ENCODE measurements at places on chromosomes 4 and X.

GRCh38 chr4:53376900-53377299, 541 bp upstream of the FIP1L1 start:
- H3K27ac ChIP-seq, result peak overlapping the region; percentile 99
- H3K27me3 ChIP-seq, result peaks cover 7% of the 10 kb centered on the region
- H3K4me1 ChIP-seq, result peaks cover 34% of the 10 kb centered on the region
- H3K36me3 ChIP-seq, result peaks cover 23% of the 10 kb centered on the region
- peak overlapping the region; percentile 98 for H3K4me3 ChIP-seq

GRCh38 chr4:20678400-20678799, 21.9 kb upstream of the PACRGL start:
- peaks cover 3% of the 10 kb centered on the region for H3K36me3 ChIP-seq
- H3K4me1 ChIP-seq, result no peaks in the 10 kb centered on the region
- no peak overlapping the region for H3K4me3 ChIP-seq
- peaks cover 47% of the 10 kb centered on the region for H3K27me3 ChIP-seq

GRCh38 chr4:87213421-87214075, 6.9 kb downstream of the KLHL8 start:
- no peak overlapping the region for H3K27ac ChIP-seq
- H3K36me3 ChIP-seq, result peaks cover 3% of the 10 kb centered on the region
- no peaks in the 10 kb centered on the region for H3K27me3 ChIP-seq
- no peak overlapping the region for H3K4me3 ChIP-seq

DNA sequence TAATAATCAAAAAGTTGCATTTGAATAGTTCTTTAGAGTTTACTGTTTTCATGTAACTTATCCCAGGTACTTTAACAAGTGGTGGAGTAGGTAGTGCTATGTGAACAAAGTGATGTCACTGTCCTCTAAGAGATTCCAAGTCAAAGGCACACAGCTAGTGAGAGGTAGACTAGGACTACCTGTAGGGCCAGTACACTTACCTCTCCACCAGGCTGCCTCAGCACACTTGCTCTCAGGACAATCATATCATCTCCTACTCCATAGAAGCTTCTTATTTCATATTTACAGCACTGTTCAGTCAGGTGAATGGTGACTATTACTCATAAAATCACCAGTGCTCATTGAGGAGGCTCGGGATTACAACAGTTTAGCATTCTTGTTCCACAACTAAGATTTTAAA, 173.0 kb upstream of the EMCN start:
- H3K27me3 ChIP-seq, result peaks cover 18% of the 10 kb centered on the region
- H3K4me1 ChIP-seq, result no peaks in the 10 kb centered on the region
- no peak overlapping the region for H3K27ac ChIP-seq
- peaks cover 2% of the 10 kb centered on the region for H3K36me3 ChIP-seq
- no peak for DNase-seq

- H3K4me1 ChIP-seq, result no peaks in the 10 kb centered on the region
- DNase-seq, result no peak
- no peaks in the 10 kb centered on the region for H3K27me3 ChIP-seq
- H3K27ac ChIP-seq, result no peak overlapping the region
These were observed 27.6 kb downstream of the PRR32 start for GRCh38 chrX:126847143-126847542.

DNA sequence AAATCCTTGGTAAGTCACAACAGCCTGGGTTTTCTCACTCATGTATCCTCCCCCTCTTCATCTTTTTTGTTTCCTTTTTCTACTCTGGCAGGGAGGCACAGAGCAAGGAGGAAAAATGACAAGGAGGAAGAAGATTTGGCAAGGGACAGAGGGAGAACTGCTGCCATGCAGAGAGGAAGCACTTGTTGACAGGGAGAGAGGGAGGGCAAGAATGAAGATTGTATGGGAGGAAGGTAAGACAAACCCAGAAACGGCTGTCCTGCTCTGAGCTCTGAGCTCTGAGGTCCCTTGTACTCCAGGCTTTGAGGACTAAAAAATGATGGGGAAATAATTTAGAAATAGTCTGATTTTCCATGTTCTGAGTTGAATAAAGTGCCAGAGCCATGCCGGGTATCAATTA, 123.9 kb downstream of the DCHS2 start:
- H3K4me1 ChIP-seq, result no peaks in the 10 kb centered on the region
- no peak overlapping the region for H3K27ac ChIP-seq
- no peak for DNase-seq
- H3K36me3 ChIP-seq, result no peaks in the 10 kb centered on the region
- peaks cover 31% of the 10 kb centered on the region for H3K27me3 ChIP-seq

DNA sequence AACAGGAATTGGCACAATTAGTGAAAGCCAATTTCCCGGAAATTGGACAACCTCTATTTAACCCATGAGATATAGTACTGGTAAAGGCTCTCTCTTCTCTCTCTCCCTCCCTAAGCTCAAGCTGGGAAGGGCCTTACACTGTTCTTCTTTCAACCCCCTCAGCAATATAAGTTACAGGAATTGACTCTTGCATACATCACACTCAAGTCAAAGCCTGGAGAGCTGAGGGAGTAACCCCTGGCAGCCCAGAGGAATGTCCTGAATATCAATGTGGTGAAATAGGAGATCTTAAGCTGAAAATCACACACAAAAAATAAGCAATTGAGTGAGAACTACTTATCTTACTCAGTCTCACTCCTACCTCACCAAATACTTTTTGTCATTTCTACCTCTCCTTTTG, 186.9 kb upstream of the SPOCK3 start:
- no peak overlapping the region for H3K4me3 ChIP-seq
- H3K36me3 ChIP-seq, result no peaks in the 10 kb centered on the region
- DNase-seq, result no peak
- no peak overlapping the region for H3K27ac ChIP-seq
- no peaks in the 10 kb centered on the region for H3K27me3 ChIP-seq

- H3K27me3 ChIP-seq, result no peaks in the 10 kb centered on the region
- peaks cover 33% of the 10 kb centered on the region for H3K4me1 ChIP-seq
- no peak for DNase-seq
- H3K36me3 ChIP-seq, result no peaks in the 10 kb centered on the region
- no peak overlapping the region for H3K4me3 ChIP-seq
- no peak overlapping the region for H3K27ac ChIP-seq
These were observed 22.0 kb upstream of the PTTG2 start for GRCh38 chr4:37938208-37938607.

- no peaks in the 10 kb centered on the region for H3K27me3 ChIP-seq
- peaks cover 5% of the 10 kb centered on the region for H3K4me1 ChIP-seq
- H3K27ac ChIP-seq, result no peak overlapping the region
- H3K4me3 ChIP-seq, result no peak overlapping the region
These were observed 100.3 kb downstream of the FAM53A start for GRCh38 chr4:1583859-1584258.

GRCh38 chr4:5712517-5712916, 1.5 kb downstream of the EVC start:
- peaks cover 18% of the 10 kb centered on the region for H3K4me1 ChIP-seq
- no peak overlapping the region for H3K27ac ChIP-seq
- peaks cover 32% of the 10 kb centered on the region for H3K27me3 ChIP-seq

GRCh38 chrX:10156199-10157031, at the start of gene CLCN4:
CLCN4 (plus strand) TSS chrX:10156975; CDS start chrX:10185033, 28,058 bp downstream.
- H3K27ac ChIP-seq, result no peak within 1 kb of the TSS
- no peak for DNase-seq
- H3K27me3 ChIP-seq, result peaks cover 49% of the 10 kb centered on the region

GRCh38 chr4:56973336-56973735, 4.1 kb downstream of the NOA1 start:
- H3K4me1 ChIP-seq, result peaks cover 27% of the 10 kb centered on the region
- H3K36me3 ChIP-seq, result peaks cover 64% of the 10 kb centered on the region
- no peak overlapping the region for H3K27ac ChIP-seq
- no peak for DNase-seq
- no peak overlapping the region for H3K4me3 ChIP-seq
- no peaks in the 10 kb centered on the region for H3K27me3 ChIP-seq

DNA sequence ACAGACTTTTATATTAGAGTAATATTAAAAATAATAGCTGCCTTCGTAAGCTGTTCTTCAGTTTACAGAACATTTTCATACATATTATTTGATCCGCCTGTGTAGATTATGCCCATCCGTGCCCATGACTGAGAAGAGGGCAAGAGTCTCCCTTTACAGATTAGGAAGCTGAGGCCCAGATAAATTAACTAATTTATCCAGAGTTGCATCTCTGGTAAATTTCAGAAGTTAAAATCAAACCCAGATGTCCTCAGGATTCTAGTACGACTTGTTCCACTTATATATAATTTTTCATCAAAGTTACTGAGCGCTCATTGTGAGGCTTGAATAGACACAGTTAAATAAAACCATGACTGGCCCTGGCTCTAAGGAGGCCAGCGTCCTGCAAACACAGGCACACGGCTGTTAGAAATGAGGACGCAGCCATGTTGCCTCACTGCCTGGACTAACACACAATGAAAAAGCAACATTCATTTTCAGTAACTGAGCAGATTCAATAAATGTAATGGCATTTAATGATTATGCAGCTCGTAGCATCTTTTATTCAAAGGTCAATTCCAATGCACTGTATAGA, 148.0 kb downstream of the TENM3 start:
- no peaks in the 10 kb centered on the region for H3K27me3 ChIP-seq
- H3K4me1 ChIP-seq, result no peaks in the 10 kb centered on the region
- no peak overlapping the region for H3K4me3 ChIP-seq

- H3K4me1 ChIP-seq, result peaks cover 27% of the 10 kb centered on the region
- peak overlapping the region; percentile 32 for H3K27ac ChIP-seq
- no peaks in the 10 kb centered on the region for H3K27me3 ChIP-seq
- DNase-seq, result no peak
- no peak overlapping the region for H3K4me3 ChIP-seq
- H3K36me3 ChIP-seq, result peaks cover 6% of the 10 kb centered on the region
These were observed 2.6 kb downstream of the LHFPL1 start for GRCh38 chrX:112677167-112677566.

DNA sequence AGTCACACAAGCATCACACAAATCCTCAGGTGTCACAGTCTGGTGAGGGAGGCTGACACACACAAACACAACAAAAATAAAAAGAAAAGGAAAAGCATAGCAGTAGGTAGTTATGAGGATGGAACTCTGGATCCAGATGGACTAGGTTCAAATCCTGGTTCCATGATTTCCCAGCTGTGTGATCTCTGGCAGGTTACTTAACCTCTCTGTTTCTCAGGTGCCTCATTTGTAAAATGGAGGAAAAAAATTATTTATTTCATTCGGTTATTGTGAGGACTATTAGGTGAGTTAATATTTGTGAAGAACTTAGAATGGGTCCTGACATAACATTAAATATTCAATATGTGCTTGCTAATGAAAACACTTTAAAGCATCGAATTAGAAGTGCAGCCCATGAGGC, 19.8 kb downstream of the GAGE1 start:
- H3K4me3 ChIP-seq, result no peak overlapping the region
- H3K27me3 ChIP-seq, result peaks cover 7% of the 10 kb centered on the region
- no peaks in the 10 kb centered on the region for H3K36me3 ChIP-seq
- H3K27ac ChIP-seq, result no peak overlapping the region

- H3K4me1 ChIP-seq, result peaks cover 53% of the 10 kb centered on the region
- peak overlapping the region; percentile 30 for H3K4me3 ChIP-seq
- H3K27me3 ChIP-seq, result no peaks in the 10 kb centered on the region
These were observed 8.1 kb downstream of the RTL5 start for GRCh38 chrX:72123471-72124185.

GRCh38 chr4:8115203-8115520, 43.5 kb downstream of the ABLIM2 start:
- H3K4me1 ChIP-seq, result peaks cover 29% of the 10 kb centered on the region
- peaks cover 2% of the 10 kb centered on the region for H3K36me3 ChIP-seq
- no peaks in the 10 kb centered on the region for H3K27me3 ChIP-seq
- H3K27ac ChIP-seq, result peak overlapping the region; percentile 50
- DNase-seq, result no peak
- no peak overlapping the region for H3K4me3 ChIP-seq

- peaks cover 2% of the 10 kb centered on the region for H3K36me3 ChIP-seq
- no peak for DNase-seq
- H3K27me3 ChIP-seq, result peaks cover 92% of the 10 kb centered on the region
These were observed 581 bp upstream of the STK32B start for GRCh38 chr4:5050520-5051277.

DNA sequence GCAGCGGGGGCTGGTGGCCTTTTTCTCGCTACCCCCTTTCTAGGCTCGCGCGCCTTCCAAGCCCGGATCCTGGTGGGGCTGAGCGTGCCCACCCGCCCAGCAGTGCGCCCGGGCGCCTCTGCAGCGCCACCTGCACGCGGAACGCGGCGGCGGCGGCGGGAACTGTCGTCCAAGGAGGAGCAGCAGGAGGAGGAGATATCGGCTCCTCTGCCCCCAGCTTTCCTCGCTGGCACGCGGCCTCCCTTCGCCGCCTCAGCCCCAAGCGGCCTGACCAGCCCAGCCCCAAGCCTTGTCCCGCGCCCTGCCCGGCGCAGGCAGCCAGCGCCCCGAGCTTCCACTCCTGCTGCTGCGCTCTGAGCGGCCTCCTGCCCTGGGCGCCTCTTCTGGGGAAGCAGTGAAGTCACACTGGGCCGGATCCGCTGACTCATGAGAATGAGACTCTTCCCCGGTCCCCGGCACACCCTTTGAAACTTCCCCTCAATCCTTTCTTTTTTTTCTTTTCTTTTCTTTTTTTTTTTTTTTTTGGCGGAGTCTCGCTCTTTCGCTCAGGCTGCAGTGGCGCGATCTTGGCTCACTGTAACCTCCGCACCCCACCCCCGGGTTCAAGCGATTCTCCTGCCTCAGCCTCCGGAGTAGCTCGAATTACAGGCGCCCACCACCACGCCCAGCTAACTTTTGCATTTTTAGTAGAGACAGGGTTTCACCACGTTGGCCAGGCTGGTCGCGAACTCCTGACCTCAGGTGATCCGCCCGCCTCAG, 10.6 kb upstream of the ELF4 start:
- H3K36me3 ChIP-seq, result peaks cover 11% of the 10 kb centered on the region
- no peaks in the 10 kb centered on the region for H3K27me3 ChIP-seq
- DNase-seq, result peak; percentile 45
- H3K4me3 ChIP-seq, result peak overlapping the region; percentile 61
- peaks cover 17% of the 10 kb centered on the region for H3K4me1 ChIP-seq

- H3K4me3 ChIP-seq, result no peak overlapping the region
- DNase-seq, result no peak
- no peaks in the 10 kb centered on the region for H3K36me3 ChIP-seq
- H3K27me3 ChIP-seq, result no peaks in the 10 kb centered on the region
- peaks cover 15% of the 10 kb centered on the region for H3K4me1 ChIP-seq
- no peak overlapping the region for H3K27ac ChIP-seq
These were observed 1.4 kb downstream of the CLDN2 start for GRCh38 chrX:106921637-106922036.

DNA sequence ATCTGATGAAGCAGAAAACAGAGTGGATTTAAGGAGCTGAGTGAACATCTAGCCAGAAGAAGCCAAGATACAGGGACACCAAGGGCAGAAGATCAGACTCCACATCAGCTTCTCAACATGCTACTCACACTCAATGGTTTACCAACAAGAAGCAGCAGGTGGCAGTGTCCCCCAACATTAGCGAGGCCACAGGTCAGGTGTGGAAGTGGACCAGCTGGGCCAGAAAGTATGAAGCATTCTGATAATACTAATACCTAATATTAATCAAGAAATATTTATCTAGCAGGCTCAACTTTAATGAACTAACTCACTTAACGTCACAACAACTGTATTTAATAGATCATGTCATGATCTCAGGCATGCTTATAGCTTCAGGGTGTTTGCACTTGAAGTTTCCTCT, 73.4 kb upstream of the TTC29 start:
- H3K4me1 ChIP-seq, result no peaks in the 10 kb centered on the region
- H3K4me3 ChIP-seq, result no peak overlapping the region
- H3K27ac ChIP-seq, result no peak overlapping the region
- peak; percentile 19 for DNase-seq
- peaks cover 26% of the 10 kb centered on the region for H3K27me3 ChIP-seq

- H3K27me3 ChIP-seq, result no peaks in the 10 kb centered on the region
- no peak for DNase-seq
- H3K4me1 ChIP-seq, result peaks cover 34% of the 10 kb centered on the region
- no peak overlapping the region for H3K4me3 ChIP-seq
- no peak overlapping the region for H3K27ac ChIP-seq
These were observed 10.0 kb downstream of the TMEM164 start for GRCh38 chrX:110012818-110013485.

- no peak for DNase-seq
- H3K27ac ChIP-seq, result no peak overlapping the region
- no peaks in the 10 kb centered on the region for H3K36me3 ChIP-seq
- no peak overlapping the region for H3K4me3 ChIP-seq
These were observed 5.1 kb downstream of the PPARGC1A start for GRCh38 chr4:23884741-23885140.

All from central memory CD8-positive, alpha-beta T cell (primary cell).